ENCODE measurements at places on chromosomes 5 and 9.

- DNase-seq: peak; percentile 74
Observed at GRCh38 chr5:177086654-177087397, at the start of gene FGFR4. TSS of gene FGFR4 (plus strand) at chr5:177086915. CDS start at chr5:177089603, 2,688 bp downstream.

DNA sequence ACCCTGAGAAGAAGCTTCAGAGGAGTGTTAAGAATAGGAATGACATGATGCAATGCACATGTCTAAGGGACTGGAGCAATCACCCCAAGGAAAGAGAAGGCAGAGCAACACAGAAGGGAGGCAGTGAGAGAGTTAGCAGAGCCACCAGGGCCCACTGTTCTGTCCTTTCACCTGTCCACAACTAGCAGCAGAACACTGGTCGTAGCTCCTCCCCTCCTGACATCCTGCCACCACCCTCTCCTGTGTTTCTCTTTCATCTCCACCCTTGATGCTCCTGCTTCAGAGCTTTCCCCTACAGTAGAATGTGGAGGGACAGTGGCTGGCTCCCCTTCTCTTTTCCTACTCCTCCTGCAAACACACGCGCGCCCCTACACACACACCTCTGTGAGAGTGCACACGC is 483.4 kb upstream of the KIF2A start:
- DNase-seq: no peak

DNA sequence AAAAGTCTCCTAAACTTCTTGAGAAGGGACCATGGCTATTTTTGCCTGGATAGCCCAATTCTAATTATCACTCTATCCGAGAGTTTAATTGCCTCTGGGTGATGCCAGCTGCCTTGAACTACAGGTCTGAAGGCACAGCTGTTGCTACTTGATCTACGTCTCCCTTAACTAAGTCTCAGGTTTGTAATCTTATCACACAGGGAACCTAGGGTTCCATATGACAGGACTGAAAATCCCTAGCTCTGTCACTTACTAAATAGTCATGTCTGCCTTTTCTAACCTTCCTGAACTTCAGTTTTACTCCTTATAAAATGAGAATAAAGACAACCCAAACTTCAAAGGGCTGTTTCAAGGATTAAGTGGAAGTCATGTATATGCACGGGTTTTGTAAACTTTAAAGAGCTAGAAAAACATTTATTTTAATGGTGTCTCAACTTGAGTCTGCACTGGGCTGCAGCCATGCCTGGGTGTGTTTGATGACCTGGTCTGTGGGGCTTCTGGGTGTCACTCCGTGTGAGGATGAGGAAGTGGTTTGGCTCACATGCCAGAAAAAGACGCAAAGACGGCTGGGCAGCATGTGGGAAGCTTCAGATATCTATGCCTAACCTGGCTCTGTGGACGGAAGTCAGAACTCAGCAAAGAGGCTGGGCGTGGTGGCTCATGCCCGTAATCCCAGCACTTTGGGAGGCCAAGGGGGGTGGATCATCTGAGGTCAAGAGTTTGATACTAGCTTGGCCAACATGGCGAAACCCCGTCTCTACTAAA is 129.3 kb upstream of the SLC44A1 start:
- DNase-seq: peak; percentile 88

DNA sequence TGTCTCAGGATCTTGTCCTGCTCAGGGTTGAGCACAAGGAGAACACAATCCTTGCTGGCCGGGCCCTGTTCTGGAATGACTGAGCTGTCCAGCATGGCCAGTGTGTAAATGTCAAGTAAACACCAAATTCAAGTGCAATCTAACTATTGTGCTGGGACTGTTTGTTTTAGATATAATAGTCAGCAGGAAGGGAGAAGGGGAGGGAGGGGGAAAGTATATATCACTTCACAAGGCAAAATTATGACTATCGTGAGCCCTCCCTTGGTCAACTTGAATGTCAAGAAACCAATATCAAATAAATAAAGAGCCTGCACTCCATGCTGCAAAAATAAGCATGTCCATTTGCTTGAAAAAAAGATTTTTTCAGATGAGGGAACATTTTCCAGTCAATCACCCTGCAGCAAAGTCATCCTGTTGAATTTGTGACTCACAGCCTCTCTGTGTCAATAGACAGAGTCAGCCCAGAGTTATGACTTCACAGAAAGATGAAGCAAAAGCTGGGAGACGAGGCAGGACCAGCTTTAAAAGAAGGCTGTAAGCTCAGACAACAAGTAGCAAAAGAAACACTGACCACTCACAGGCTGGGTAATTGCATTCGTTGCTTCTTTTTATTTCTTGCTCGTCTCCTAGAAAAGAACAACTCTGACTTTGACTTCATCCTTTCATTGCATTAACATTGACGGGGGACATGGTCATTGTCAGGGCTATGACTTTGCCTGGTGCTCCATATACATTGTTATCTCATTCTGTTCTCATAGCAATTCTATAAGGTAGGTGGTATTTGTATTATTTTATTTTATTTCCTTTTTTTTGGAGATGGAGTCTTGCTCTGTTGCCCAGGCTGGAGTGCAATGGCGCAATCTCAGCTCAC is 15.3 kb upstream of the KLF4 start:
- no peak for DNase-seq

DNA sequence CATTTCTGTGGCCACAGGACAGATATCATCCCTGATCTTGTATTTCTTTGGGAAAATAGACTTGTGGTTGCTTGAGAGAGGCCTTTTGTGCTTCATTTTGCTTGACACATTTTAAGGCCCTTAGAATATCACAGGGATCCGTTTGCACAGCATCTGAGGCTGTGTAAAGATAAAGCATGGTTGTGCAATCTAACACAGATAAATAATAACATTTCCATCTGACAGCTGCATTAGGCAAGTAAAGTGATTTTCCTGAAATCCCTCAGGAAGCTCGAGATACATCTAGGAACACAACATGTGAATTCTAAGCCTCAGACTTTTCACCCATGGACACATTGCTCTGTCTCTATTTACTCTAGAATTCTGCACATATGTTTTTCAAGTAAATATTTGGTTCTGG is 212.8 kb upstream of the ADAMTSL1 start:
- no peak for DNase-seq

- no peak for DNase-seq
Observed at GRCh38 chr5:179115845-179116524, 55.8 kb downstream of the ZNF354C start.

DNA sequence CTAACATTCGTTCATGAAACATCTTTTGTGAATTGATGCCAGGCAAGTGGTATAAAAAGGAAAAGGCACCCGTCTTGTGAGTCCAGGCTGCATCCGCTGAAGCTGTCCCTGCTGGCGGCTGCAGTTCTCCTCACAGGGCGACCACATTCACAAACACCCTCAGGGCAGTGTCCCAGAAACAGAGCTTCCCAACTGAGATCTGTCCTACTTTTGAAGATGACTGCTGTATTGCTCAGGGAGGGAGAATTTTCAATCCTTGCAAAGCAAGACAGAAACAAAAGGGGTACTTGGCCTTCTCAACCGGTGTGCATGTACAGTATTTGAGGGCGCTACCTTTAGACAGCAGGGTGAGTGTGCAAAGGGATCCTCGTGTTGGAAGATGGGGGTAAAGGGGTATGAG is 316.1 kb downstream of the GADD45G start:
- no peak for DNase-seq

- DNase-seq: no peak
Observed at GRCh38 chr9:137138722-137139467, at the start of gene GRIN1. TSS of gene GRIN1 (plus strand) at chr9:137139154. CDS start at chr9:137139487, 333 bp downstream.

- no peak for DNase-seq
Observed at GRCh38 chr9:134517069-134517680, 124.4 kb upstream of the COL5A1 start.

GRCh38 chr9:123727332-123727731 is 202.6 kb downstream of the DENND1A start:
- DNase-seq: no peak

DNA sequence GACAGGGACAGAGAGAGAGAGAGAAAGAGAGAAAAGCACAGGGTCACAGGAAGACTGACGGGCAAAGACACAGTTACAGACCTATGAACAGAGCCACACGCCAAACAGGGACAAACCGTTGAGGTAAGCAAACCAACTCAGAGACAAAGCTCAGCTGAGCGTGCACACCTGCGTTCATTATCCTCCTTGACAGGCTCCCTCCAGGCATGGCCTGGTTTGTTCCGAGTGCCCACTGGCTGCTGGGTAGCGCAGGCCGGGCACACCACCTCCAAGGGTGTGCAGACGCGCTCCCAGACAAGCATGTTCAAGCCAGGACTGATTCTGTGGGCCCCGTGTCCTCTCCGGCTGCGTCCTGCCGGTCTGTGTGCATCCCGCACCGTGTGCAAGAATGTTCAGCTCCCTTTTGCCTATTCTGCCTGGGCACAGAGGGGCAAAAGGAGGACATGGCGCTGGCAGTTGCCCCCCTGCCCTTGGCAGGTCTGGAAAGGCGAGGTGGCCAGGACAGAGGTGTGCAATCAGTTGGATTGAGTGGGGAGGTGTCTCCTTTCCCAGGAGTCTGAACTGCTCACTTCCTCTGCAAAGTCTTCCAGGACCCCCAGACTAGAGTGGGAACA is 467 bp upstream of the SMIM32 start:
- no peak for DNase-seq

DNA sequence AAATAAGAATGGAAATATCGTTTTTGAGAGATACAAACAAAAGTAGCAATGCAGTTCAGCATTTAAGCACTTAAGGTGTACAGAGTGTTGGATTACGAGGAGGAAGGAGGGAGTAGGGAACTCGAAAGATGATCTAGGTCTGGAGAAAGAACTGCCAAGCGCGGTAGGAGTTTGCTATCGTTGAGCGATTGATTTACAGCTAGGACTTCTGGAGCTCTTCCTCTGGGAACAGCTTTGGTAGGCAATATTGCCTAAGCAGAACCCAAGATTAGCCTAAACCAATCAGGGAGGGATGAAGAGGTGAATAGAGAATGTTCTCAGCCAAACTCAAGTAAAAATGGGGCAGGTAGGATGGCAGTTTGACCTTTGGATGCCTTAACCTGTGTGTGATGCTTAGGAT is 965 bp downstream of the CLTA start:
- DNase-seq: no peak

DNA sequence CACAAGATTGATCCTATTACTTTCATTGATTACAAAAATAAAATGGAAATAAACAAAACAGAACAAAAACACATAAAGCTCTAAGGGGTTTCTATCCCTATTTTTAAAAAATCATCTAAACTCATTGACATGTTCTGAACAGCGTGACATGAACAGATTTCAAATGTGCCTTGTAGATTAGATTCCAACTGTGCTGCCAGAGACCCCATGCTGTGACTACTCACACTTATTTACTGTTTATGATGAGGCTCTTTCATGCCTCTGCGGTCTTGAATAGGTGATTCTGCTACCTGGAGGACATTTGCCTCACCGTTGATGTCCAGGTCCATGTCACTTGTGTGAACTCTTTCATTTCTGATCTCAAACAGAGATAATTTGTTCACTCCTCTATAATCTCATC is 990.2 kb downstream of the CDH12 start:
- DNase-seq: no peak

GRCh38 chr5:41290810-41291209 is 77.5 kb upstream of the C6 start:
- DNase-seq: no peak

GRCh38 chr5:22835686-22836085 is 17.5 kb downstream of the CDH12 start:
- DNase-seq: no peak

DNA sequence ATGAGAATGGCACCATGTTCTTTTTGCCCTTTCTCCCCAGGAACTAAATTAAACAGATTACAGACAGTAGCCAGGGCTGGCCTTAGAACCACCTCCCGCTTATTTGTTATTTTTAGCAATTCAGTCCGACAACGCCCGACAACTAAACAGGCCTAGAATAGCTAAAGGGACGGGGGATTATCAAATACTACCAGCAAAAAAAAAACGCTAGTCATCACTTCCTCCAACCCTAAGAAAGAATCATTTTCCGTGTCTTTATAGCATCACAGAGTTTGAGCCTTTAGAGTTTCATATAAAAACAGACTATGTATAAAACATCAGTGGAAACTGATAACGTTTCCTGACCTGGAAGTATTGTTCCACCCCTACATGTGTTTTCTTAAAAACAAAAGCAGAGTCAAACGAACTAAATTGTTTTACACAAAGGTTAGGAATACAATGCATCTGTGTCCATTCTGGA is 35.3 kb downstream of the PFDN1 start:
- DNase-seq: no peak

DNA sequence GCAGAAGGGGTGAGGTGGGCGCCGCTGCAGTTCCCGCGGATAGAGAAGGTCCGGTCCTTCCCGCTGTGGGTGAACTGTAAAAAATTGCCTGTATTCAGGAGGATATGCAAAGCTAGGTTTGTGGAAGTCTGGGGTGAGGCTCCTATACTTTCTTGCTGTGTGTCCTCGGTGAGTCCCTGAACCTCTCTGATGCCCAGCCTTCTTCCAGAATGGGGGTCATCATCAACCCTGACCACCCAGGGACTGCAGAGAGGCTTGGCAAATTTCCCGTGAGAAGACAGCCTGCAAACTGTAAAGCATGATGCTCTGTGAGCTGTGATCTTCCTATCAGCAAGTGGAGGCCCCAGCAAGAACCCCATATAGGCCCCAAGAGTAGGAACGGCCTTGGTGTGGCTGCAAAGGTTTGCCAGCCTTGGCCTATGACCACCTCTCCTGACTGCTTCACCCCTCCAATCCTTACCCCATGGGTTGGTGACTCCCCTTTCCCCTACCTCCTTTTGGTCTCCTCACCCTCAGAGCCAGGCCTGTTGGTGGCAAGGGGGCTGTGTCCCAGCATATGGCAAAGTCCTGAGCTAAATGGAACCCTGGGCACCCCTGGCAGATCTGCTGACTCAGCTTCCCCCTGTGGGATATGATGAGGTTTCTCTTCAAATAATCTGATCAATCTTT is 760 bp downstream of the ALDH1B1 start:
- peak; percentile 6 for DNase-seq

DNA sequence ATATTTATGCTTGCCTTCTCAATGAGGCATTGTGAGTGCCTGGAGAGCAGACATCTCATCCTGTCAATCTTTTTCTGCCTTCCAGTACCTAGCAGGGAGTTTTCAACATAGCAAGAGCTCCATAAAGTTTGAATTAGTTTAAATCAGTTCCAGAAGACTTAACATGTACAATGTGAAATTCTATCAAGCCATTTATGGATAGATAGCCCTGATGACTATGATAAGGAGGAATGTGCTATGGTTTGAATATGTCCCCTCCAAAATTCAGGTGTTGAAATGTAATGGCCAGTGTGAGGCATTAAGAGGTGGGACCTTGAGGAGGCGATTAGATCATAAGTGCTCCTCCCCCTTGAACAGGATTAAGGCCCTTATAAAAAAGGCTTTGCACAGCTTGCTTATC is 306.9 kb upstream of the SMARCA2 start:
- DNase-seq: no peak

- DNase-seq: no peak
Observed at GRCh38 chr5:156909180-156909579, 53.8 kb downstream of the TIMD4 start.

GRCh38 chr9:22175972-22176545 is 167.0 kb upstream of the CDKN2B start:
- no peak for DNase-seq

GRCh38 chr5:74954919-74955318 is 88.7 kb upstream of the FAM169A start:
- no peak for DNase-seq
